ENCODE measurements at places on chromosomes 12 and 14.

DNA sequence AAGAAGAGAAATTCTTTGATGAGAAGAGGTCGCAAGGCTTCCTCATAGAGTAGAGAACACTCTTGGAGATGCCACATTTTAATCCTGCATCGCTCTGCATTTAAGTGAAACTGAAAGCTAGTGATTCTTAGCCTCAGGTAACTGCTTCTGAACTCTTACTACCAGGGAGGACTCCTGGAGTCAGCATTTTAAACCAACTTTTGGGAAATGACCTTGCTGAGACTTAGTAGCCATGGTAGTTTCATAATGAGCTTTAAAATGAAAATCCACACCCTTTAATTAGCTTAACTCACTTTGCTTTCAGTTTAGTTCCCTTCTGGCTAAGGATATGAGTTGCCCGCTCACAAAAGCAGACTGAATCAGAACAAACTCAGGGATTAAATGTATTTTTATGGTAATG lies 80.3 kb downstream of the SYNE2 start:
- no peak for DNase-seq

GRCh38 chr14:76088326-76088725 lies 63.4 kb upstream of the GPATCH2L start:
- DNase-seq: no peak

DNA sequence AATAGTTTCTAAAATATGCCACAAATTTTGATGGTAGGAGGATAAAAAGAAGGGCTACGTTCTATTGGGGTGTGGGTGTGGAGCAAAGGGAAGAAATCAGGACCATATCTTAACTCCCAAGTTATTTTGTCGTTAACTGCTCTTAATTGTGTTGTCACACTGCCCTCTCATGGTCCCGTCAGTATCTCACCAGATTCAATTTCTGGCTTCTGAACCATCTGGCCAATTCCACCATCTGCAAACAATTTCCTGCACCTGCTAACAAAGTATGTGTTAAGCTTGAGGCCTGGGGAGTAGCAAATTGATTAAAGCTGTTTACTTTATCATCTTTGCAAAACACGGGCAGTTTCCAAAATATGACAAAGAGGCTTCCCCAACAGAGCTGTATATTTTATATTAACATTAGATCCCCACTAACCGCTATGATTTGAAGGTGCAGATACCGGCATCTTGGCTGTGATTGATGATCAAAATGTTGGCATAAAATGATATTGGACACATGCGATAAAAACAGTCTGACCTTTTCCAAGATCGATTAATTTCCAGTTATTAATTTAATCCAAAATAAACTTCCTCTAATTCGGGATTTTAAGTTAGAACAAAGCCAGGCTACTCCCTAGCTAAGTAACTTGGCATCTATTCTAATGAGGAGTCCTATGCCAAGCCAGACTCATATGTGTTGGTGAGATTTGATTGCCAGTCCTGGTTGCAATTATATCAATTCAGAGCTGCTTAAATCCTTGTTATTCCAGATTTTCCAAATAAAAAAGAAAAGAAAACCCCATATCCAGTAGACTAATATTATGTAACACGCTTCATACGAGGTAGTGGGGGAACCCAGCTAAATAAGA lies 6.9 kb upstream of the DNM1L start:
- DNase-seq: peak; percentile 52

GRCh38 chr14:74567646-74568379 lies 44.2 kb downstream of the LTBP2 start:
- DNase-seq: no peak

- DNase-seq: peak; percentile 85
Observed at GRCh38 chr14:24132061-24132685, 1.7 kb downstream of the FITM1 start.

GRCh38 chr12:96522690-96523089 lies 33.3 kb downstream of the CFAP54 start:
- no peak for DNase-seq

- no peak for DNase-seq
Observed at GRCh38 chr12:124717318-124717717, 146.3 kb downstream of the SCARB1 start.

DNA sequence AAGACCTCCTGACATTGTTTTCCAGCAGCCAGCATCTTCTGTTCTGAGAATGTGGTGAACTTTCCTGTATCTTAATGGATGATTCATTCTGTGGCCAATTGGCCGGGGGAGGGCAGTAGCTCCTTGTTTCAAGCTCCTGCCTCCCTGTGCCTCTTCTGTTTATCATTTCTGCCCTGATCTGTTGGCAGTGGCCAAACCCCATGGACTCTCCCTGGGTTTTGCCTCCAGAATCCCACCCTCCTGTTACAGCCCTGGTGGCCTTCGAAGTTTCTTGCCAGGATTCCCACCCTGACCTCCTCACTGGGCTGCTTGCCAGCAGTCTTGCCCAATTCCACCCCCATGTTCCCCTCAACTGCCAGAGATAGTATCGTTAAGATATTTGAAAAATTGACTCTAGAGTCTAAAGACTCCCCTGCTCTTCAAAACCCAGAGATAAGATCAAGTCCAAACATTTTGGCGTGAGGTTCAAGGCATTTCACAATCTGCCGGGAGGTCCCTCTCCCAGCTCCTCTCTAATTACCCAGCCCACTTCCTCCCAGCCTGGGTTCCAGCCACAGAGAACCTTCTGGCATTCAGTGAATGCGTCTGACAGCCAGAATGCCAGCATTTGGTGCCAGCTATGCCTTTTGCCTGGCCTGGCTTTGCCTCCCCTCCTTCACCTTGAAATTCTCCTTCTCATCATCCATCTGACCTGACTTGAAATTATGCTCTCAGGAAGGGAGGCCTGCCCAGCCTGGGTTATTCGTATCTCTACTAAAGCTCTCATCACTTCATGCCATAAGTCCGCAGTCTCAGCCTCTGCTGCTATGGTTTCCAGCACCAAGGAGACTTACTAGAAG lies 37.7 kb upstream of the TXNRD1 start:
- no peak for DNase-seq

DNA sequence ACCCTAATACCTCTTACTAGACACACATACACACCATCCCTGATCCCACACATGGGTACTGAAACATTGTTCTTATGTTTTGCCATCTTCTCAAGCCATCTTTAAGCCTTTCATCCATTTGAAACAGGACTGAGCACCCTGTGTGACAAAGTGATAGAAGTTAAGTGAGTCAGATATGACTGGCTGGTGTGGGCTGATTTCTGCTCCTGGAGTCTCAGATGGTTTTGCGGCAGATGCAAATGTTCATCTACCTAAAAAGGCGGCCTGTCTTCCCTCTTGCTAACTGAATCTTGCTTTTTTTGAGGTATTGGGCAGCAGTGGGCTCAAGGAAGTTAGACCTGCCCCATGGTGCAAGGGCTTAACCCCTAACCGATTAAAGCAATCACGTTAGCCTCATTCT lies 30.4 kb upstream of the PKP2 start:
- no peak for DNase-seq

GRCh38 chr12:56157201-56158028 lies 744 bp upstream of the MYL6 start:
- DNase-seq: peak; percentile 77

DNA sequence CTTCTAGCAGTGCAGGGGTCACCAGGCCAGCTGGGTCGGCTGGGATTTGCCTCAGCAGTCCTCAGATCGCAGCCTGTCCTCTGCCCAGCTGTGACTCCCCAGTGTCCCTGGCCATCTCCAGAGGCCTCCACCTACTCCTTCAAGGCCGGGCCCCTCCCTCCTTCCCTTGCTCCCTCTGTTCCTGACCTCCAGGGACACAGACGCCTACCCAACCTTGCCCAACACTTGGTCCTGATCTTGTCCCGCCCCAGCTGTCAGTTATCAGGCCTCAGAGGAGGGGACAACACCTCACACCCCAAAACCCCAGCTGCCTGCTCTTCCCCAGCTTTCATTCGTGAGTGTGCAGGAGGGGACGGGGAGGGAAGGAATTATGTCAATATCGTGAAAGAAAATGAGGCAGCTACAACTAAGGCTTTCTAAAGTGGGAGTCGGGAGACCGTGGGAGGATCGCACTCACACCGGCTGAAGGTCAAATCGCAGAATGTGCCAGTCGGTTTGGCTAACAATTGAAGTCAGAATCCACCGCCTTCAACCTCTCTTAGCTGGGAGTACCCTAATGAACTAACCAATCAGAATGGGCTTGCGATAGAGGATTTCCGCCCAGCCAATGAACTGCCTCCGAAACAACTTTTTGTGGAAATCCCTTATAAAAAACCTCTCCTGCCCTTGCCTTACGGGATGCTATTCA lies 9.4 kb upstream of the PLBD2 start:
- no peak for DNase-seq

- no peak for DNase-seq
Observed at GRCh38 chr14:72480464-72481243, 413.2 kb downstream of the DPF3 start.

DNA sequence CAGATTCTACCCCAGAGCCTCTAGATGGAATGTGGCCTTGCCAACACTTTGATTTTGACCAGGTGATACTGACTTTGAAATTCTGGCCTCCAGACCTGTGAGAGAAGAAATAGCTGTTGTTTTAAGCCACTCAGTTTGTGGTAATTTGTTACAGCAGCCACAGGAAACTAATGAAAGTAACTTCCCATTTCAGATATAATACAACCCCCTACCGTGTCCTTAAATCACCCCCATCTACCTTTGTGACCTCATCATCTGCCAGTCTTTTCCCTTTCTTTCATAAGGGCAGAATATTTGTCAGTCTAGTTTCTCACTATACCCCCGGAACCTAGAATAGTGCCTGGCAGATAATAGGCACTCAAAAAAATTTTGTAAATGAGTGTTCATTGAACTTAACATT lies 39.6 kb downstream of the PPP4R4 start:
- no peak for DNase-seq

DNA sequence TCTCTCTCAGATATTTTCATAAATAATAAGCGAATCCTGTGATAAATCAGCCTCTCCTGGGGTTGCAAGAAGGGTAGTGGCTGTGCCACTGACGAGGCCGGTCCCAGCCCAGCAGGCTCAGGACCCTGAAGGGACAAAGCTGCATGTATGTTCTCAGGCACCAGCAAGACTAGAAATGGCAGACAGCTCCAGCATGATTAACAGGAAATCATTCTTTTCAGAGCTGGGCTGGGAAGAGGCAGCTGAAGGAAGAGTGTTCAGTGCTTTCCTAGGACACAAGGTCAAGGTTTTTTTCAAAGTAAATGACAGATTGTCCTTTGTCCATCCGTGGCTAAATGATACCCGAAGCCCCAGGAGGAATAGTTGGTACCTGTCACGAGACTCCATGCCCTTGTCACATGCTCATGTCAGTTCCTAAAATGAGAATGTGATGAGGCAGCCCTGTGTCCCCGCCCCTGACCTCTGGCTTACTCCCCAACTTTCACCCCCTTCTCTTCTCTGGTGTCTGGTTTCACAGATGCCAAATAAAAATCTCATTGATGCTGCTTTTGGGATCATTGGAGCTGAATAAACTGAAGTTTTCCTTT lies 65.1 kb downstream of the PPP1R36 start:
- no peak for DNase-seq

DNA sequence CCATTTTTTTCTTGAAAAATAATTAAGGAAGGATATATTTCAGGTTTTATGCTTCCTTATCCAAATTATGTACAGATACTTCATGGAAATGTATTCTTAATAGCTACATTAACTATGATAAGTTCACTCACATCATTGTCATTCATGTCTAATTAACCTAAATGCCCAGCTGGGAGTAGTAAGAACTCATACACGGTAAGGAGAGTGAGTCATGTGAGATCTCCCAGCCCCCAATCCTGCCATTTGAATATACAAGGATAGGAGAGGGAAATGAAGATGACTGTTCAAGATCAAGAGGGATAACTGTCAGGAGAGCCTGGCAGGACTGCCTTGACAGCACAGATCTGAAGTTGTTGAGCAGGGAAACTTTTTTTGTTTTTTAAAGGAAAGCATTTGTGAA lies 343.4 kb upstream of the USP15 start:
- DNase-seq: no peak

DNA sequence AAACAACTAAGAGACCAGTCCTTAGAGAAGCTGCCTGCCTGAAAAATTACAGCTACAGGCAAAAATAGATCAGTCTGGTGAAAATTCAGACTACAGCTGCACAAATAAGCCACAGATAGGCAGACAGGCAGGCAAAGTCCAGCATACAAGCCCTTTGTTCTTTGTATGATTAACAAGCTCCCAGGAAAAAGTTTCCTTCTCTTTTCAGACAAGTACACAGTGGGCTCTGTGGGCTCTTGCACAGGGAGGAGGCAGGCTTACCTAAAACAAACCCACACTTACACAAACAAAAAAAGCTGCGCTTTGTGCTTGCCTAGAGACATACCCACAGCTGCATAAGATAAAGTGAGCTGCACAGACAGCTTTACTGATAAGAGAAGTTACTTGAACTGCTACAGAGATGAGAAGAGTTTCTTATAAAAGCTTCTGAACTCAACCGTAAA lies 7.7 kb downstream of the OR6C68 start:
- no peak for DNase-seq

GRCh38 chr12:38391007-38391406 lies 74.4 kb downstream of the ALG10B start:
- no peak for DNase-seq

GRCh38 chr12:60805364-60805763 lies 1209.5 kb downstream of the SLC16A7 start:
- DNase-seq: no peak

DNA sequence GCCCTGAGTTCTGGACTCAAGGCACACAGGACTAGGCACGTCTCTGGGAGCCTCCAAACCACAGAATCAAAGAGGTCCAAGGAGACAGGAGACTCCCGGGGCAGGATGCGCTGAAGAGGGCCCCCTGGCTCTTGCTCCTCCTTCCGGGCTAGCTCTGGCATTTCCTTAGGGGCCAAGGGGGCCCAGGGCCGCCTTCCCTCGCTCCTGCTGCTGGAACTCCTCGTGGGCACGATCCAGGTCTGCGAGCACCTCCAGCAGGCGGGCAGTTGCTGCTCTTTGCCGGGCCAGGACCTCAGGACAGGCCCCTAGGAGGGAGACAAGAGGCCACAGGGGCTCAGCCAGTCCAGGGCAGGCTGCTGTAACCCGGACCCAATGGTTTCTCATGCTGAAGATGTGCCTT lies 35.8 kb downstream of the RASAL1 start:
- no peak for DNase-seq

- DNase-seq: no peak
Observed at GRCh38 chr14:85482552-85482951, 47.4 kb upstream of the FLRT2 start.

All from DMS153 (cell line).